ENCODE measurements at places on chromosomes 16 and 17.

DNA sequence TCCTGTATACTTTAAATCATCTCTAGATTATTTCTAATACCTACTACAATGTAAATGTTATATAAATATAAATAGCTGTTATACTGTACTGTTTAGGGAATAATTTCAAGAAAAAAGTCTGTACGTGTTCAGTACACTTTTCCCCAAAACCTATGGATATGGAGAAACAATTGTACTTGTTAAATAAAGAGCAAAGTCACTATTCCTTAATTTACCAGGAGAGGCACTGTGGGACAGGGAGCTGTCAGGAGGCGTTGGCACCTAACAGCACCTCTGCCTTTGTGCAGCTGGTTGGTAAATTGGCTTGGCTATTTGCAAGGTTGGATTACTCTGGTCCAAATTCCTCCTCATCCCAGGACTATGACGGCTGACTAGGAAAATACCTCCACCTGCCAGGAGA lies 28.0 kb downstream of the CRHR1 start:
- DNase-seq, result no peak

DNA sequence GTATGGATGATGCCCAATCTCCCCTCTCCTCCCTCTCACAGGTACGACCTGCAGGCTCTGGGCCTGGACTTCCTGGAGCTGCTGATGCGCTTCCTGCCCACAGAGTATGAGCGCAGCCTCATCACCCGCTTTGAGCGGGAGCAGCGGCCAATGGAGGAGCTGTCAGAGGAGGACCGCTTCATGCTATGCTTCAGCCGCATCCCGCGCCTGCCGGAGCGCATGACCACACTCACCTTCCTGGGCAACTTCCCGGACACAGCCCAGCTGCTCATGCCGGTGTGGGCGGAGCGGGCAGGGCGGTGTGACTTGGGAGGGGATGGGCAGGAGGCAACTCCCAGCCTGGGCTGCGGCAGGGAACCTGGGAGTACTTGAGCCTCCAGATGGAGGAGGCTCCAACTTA lies 18.1 kb downstream of the SPATA32 start:
- no peak for DNase-seq

DNA sequence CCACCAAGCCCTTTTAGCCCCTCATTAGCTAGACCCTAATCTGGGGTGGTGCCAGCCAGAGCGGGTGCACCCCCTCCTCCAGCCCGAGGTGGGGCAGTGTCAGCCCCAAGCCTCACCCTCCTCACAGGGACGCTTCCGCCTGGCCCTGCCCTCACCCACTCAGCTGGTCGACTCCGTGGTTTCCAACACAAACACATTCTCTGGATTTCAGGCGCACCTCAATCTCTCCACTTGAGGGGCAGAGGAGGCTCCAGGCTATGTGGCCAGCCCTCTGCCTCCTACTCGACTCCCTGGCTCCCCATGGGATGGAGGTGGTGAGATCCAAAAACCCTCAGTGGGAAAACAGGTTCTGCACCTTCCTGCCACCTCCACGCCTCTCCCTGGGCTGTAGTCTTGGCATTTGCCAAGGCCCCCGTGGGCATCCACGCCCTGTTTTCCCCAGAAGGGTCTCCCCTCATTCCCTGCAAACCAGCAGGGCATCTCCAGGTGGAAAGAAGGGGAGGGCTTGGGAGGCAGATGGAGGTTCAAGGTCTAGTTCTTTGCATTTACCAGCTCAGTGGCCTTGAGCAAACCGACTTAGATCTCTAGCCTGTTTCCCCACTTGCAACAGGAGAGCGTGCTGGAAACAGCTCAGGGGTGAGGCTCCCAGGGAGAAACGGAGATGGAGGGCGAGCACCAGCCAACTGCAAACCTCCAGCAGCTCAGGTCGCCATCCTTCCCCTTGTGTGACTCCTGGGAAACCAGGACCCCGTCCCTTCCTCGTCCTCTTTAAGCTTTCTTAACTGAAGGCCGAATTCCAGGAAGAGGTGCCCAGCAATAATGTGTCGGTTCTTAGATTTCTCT lies 1.7 kb downstream of the EMP2 start:
- no peak for DNase-seq

- DNase-seq, result no peak
Observed at GRCh38 chr17:77695386-77695785, 263.1 kb upstream of the TNRC6C start.

DNA sequence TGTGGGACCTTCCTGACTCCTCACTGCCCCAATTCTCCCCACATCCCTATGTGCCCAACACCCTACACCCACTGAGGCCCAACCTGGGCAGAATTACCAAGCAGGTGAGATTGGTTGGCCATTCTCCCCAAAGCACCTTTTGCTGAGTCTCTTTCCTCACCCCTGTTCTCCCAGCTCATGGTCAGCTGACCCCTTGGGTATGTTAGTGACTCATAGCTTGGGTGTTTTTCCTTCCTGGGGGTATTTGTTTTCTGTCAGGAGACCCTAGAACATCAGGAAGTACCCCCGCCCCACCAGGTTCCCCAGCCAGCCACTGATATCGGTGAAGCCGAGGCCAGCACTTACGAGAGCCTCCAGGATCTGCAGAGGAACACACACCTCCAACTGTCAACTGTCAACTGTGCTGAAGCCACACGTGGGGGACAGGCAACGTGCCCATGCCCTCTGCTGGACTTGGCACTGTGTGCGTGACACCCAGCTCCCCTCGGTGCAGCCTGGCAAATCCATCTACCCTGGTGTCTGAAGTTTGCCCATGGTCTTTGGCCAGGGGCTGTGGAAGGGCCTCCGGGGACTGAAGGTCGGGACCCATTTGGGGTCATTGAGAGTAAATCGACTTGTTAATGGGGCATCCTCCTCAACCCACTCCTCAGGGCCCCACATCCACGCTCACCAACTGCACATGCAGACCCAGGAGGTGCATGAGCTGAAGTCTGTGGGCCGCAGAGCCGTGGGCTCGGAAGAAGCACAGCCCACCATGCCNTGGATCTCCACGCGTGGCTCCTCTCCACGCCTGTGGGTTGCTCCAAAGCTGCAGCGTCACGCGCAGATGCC lies 53.1 kb downstream of the METRNL start:
- DNase-seq, result no peak

DNA sequence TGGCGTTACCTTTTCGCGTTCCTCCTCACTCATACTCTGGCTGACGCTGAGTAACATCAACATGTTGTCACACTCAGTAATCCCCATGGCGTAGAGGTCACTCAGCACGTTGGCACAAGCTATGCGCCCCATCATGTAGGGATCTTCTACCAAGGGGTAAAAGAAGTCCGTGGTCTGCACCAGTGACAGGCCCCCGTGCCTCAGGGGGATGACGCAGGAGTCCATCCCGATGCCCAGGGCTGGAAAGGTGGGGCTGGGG lies 596 bp downstream of the SEPHS2 start:
- no peak for DNase-seq

DNA sequence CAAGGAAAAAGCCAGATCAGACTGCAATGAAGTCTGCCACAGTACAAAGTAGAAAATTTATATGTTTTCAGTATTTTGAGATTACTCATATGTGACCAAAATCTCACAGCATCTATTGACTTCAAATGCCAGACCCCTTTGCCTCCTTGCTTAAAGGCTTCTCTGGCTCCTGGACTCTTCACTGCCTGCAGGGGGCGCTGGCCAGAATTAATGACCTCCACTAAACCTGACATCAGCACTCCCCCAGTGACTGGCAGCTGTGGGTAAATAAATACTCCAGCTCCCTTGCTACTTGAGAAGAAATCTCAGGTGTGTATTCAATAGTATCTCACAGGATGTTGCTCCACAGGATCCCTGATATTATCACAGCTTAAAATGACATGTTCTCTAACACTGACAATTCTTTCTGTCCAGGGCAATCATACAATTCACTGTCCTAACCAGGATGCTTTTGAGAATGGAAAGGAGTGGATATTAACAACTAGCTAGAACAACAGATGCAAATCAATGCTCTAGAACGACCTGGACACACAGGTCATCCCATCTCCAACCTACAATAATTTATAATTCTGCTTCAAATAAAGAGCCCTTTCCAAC lies 4.0 kb downstream of the BECN1 start:
- peak; percentile 68 for DNase-seq

DNA sequence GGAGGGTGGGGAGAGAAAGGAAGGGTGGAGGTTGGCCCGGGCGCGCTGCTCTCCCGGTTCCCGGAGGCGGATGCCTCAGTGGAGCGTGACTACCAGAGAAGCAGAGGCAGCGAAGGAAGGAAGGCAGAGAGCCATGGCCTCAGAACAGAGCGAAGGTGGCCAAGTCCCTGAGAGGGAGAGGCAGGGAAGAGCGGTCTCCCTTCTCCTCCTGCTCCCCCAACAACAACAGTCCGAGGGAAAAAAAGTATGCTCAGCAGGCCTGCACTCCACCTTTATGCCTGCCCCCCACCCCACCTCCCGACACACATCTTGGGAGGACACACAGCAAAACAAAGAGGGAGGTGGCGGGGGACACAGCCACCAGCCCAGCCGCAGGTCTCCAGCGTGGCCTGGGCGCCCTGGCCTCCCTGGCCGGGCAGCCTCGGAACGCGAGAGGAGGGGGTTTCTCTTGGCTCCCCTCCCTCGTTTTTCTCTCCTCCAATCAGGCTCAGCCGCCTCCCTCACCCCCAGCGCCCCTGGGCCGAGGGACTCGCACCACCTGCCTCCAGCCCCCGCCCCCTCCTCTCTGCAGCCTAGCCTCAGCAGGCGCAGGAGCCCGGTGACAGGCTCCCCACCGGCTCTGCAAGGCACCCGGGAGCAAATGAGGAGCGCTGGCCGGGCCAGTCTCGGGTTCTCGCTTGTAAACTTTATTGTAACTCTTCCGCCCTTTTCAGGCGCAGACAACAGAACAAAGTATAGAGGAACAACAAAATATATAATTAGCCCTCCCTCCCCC lies 1.1 kb upstream of the HOXB7 start:
- DNase-seq, result no peak

DNA sequence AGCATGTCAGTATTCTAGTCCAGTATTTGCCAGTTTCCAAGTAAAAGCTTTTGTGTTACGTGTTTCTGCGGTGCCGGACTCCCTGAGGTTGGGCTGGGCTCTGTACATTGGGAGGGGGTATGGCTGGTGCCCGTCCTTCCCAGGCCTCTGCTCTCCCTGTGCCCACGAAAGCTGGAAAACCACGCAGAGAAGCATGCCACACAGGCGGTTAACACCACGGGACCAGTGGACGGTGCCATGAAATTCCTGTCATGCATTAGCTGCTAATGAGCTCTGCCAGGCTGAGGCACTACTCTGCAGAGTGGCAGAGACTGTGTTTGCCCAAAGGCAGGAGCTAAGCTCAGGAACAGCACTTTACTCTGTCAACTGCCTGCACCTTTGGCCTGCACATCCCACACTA lies 8.1 kb downstream of the SMIM5 start:
- DNase-seq, result no peak

DNA sequence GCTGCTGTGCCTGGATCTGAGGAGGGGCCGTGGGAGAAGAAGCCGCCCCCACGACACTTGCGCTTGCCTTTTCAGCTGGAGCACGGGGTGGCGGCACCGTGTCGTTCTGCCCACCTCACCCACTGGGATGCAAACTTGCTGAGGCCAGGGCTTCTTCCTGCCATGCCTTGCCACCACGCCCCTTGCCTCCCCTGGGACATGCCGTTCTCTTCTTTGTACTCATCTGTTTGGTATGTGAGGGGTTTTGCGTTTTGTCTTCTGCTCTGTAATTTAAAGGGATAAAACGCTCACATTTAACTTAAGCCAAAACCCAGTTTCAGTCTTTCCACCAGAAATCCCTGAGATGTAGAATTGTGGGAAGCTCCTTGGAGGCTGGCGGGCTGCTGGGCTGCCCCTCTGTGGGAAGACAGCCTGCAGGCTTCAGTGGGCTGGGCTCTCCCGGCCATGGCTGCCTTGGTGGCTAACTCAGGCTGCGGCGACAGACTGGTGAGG lies 180.2 kb downstream of the RPTOR start:
- DNase-seq, result no peak

DNA sequence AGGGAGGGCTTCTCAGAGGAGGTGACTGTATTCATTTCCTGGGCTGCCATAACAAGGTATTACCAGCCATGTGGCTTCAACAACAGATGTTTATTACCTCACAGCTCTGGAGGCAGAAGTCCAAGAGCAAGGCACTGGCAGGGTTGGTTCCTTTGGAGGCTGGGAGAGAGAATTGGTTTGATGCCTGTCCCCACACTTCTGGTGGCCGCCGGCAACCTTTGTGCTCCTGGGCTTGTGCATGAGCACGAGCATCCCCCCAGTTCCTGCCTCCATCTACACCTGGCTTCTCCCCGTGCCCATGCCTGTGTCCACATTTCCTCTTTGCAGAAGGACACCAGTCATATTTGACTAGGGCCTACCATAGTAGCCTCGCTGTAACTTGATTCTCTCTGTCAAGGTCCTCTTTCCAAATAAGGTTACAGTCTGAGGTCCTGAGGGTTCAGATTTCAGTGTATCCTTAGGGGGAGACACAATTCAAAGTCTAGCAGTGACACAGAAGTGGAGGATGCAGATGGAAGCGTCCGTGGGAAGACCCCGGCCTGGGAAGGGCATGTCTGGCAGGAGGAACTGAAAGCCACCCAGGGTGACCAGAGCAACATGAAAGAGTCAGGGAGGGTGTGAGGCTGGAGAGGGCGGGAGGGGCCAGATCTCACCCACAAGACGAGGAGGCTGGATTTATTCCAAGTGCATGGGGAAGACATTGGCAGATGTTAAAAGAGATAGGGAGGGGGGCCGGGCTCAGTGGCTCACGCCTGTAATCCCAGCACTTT lies 188.2 kb upstream of the HSBP1 start:
- no peak for DNase-seq

GRCh38 chr16:48525201-48526057 lies 84.6 kb downstream of the N4BP1 start:
- no peak for DNase-seq

DNA sequence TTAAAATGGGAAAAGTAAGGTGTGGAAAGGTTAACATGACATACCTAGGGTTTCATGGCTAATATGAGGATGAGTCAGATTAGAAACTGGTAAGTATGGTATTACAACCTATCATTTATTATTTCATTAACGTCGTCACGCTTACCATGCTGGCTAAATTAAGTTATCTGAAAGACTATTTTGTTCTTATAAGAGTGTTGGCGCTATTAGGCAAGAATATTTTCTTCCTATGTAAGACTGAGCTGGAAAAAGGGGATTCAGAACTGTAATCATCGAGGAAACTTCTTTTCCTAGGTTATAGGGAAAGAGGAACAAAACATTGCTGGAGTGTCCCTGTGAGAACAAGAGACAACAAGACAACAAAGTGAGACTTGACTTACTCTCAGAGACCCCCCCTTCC lies 440.8 kb downstream of the KCNJ2 start:
- no peak for DNase-seq
